ENCODE measurements at places on chromosomes 7 and 10.

DNA sequence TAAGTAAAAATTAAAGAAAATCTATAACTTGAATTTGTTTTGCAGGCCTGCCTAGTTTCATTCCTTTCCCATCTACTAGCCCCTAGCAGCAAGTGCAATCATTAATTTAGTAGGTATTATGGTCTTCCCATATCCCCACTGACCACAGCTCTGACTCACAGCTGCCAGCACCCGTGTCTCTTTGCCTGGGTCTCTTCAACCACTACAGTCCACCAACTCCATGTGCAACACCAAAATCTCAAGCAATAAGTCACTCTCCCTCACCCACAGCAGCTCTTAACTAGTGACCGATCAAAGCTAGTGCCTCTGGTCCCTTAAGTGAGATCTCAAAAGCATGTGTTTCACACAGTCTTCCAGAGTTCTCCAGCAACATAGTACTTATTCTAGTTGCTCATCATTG is 26.0 kb upstream of the THSD7A start:
- DNase-seq, result no peak

DNA sequence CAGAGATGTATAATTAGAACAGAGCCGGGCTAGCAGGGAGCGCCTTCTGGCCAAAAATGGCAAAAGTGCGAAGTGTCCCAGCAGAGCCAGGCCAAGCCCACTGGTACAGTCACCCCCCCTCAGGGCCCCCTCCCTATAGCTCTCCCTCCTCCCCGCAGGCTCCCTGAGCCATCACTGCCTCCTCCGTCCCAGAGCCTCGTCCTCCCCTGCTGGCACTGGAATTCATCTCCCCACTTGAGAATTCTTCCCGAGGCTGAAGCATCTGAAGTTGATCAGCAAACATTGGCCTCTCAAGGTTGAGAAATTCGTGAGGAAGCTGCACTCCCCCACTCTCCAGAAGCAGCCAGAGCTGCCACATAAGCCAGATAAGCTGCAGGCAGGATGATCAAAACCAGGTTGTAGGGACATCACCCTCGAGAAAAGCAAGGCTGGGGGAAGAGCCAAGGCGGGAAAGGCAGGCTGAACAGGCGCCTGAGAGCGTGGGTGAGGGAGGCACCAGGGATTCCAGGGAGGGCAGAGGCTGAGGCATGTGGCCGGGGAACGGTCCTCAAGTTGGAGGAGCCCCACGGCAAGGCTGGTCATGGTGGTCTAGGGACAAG is 23.4 kb downstream of the CAMK2G start:
- no peak for DNase-seq

DNA sequence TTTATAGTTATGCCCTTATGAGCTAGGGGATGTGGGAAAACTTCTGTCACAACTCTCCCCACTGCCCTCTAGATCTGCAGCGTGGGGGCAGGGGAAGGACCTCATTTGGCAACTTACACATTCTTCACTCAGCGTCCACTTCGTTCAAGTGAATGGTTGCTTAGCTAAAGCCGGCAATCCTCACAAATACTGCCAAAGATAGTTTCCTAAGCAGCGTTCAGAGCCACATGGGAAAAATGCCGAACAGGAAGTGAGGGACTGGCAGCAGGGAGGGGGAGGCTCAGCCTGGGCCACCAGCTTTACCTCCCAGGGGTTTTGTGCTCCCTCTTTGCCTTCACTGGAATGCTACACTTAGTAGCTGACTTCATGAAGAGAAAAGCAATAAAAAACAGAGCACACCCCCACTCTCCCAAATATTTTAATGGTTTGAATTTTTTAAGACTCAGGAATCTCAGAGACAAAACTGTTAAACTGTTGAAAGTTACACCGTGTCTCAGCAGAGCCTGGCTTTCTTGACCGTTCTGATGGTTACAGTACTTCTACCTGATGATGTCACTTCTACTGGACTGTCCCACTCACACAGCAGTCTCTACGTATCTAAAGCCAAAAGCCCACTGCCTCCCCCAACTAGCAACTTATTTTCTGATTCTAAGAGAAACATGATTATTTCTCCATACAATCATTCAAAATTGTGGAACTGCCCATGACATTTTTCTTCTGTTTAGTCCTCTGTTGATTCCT is 10.4 kb downstream of the GRM3 start:
- no peak for DNase-seq

DNA sequence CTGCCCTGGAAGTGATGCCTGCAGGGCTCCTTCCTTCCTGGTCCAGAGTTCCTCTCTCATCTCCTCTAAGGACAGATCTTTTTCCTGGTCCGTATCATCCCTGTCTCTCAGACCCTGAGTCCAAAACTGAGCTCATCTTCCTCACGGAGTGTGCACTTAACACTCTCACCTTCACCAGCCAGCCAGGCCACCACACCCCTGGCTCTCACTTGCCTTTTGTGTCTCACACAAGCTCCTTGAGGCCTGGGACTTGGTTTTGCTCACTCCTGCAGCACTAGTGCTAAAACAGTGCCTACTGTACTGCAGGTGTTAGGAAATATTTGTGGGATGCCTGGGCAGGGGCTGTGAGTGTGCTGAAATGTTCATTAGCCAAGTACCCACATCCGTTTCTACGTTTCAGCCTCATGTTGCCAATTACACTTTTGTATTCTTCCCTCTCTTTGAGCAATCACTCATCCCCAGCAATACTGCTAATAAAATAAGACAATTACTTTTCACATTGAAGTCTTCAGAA is 21.4 kb upstream of the PARP12 start:
- no peak for DNase-seq

- DNase-seq, result no peak
Measured at GRCh38 chr10:76554478-76554877, 1083.1 kb downstream of the KCNMA1 start.

- no peak for DNase-seq
Measured at GRCh38 chr10:75546004-75546403, 114.6 kb downstream of the LRMDA start.

- DNase-seq, result no peak
Measured at GRCh38 chr7:15085366-15085765, 182.8 kb upstream of the DGKB start.

GRCh38 chr7:1542841-1543747 is 12.6 kb downstream of the MAFK start:
- DNase-seq, result no peak

- DNase-seq, result no peak
Measured at GRCh38 chr7:29282819-29283414, 88.3 kb downstream of the CHN2 start.

- no peak for DNase-seq
Measured at GRCh38 chr10:7887174-7887816, 69.0 kb downstream of the TAF3 start.

- no peak for DNase-seq
Measured at GRCh38 chr7:2800931-2801688, 43.0 kb downstream of the GNA12 start.

DNA sequence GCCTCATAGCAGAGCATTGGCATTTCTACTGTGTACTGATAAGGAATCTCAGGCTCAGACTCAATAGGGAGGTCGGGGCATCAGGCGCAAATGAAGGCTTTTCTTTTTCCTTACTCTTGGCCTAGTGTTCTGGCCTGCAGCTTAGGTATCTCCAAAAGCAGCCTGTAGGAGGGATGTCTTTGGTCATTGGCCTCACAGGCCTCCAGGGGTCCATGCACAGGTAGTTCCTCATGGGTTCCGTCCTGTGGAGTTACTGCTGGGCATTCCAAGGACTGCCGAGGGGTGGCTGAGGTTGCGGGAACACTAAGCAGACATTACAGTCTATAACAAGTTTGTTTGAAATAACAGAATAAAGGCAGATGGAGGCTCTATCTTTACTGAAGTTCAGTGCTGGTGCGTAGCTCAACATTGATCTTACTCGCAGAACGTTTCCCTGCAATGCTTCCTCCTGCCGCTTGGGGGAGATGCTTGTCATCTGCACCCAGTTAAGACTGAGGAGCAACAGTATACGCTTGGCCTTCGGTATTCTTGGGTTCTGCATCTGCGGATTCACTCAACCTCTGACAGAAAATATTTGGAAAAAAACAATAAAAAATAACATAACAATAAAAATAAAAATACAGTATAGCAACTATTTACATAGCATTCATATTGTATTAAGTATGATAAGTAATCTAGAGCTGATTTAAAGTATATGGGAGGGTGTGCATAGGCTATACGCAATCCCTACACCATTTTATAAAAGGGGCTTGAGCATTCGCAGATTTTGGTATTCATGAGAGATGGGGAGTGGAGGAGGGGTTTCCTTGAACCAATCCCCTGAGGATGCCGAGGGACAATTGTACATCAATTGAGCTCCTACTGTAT is 58.9 kb downstream of the SH2D4B start:
- DNase-seq, result no peak

DNA sequence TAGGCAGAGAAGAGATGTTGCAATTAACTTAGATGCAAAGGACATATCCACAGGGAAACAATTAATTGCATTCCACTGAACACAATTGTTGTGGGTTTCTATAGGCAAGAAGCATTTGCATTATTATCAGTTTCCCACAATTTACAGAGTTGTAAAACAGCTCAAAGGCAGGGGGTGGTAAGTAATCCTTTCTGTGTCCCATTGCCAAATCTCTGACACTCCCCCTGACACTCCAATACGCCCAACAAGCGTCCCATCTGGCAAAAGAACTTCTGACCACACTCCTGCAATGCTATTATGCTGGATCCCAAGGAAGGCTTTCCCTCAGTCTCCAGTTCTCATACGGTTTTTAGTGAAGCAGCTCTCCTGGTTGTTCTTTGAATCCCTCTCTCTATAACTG is 179.8 kb downstream of the CXCL12 start:
- no peak for DNase-seq

DNA sequence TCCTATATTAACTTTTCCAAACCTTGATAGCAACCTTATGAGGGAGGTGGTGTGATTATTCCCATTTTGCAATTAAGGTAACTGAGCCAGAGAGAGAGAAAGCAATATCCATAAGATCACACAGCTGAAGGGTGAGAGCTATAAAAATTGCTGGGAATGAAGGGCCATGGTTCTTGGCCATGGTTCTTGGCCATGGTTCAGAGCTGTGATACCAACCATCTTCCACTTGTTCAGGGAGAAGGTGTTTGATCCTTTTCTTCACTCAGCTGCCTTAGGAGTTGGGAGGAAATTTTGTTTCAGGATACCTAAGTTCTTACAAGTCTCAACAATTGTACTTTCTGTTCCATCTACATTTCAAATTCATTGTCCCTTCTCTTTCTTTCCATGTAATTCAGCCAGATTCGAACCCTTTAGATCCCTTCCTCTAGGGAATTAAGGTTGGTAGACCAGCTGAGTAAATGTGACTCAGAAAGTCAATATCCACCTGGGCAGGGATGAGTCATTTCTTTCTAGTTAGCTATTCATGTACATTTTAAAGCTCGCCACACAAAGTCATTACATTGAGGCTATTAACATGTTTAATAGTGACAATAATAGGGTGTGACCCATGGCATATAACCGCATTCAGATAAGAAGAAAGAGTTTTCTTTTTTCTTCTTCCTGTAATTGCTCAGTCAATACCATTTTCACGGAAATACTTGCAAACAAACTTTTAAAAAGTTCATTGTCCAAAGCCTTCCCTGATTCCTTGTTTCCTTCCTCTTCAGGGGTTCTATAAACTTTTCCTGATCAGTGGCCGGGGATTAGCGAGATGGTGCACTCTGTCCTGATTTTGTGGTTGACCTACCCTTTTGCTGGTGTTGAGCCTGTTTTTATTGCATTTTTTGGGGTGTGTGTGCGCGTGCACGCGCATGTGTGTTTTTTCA is 143.4 kb downstream of the TCF7L2 start:
- DNase-seq, result no peak

DNA sequence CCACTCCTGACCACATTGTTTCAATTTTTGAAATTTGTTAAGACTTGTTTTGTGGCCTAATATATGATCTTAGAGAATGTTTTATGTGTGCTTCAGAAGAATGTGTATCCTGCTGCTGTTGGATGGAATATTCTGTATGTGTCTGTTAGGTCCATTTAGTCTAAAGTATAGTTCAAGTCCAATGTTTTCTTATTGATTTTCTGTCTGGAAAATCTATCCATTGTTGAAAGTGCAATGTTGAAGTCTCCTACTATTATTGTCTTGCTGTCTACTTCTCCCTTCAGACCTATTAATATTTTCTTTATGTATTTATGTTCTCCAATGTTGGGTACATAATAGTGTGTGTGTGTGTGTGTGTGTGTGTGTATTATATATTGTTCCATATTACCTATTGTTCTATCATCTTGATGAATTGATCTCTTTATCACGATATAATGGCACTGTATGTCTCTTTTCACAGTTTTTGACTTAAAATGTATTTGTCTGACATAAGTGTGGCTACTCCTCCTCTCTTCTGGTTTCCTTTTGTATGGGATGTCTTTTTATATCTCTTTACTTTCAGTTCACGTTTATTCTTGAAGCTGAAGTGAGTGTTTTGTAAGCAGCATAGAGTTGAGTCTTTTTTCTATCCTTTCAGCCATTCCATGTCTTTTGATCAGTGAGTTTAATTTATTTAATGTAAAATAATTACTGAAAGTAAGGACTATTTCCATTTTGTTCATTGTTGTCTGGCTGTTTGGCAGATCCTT is 61.3 kb downstream of the AKR1D1 start:
- DNase-seq, result no peak

GRCh38 chr7:135704698-135705097 is 23.3 kb downstream of the SLC13A4 start:
- no peak for DNase-seq

DNA sequence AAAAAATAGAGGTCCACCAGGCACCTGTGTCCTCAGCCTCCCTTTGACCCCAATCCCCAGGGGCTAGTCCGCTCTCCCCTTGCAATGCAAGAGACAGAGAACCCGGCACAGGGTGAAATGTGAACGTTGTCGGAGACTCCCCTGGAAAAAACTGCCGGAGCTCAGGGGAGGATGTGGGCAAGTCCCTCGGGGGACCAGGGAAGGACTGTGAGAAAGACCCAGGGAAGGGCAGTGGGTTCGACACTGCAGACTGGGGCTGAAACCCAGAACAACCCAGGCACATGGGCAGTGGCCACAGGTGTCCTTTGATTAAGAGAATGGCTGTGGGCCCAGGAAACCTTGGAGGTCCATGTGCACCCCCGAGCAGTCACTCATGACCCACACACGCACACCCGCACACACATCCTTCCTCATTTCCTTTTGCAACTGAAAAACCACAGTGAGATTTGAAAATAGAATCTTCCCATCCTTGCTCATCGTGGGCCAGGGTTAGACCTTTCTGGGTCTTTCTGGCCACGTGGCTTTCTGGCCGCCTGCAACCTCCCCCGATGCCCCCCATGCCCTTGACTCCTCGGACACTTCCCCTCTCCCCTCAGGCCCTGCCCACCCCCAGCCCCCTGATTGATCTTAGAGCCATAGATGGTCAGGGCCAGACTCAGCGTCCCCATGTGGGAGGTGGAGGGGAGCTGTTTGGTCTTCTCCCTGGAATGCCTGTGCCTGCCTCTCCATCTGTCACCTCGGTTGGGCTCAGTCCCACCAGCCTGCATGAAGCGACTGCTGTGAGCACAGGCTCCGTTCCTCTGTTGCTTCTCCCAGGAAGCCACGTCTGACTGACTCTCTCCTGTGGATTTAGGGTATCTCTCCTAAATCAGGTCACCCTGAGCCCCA is 7.9 kb downstream of the LAT2 start:
- DNase-seq, result no peak

- no peak for DNase-seq
Measured at GRCh38 chr10:69559525-69559924, 13.7 kb downstream of the NEUROG3 start.

GRCh38 chr7:135167365-135167917 is 3.1 kb downstream of the CYREN start:
- DNase-seq, result no peak

Measured in effector CD4-positive, alpha-beta T cell (primary cell).